ENCODE measurements at places on chromosomes 3 and 15.

- no peak for DNase-seq
Measured at GRCh38 chr15:29670266-29670665, 152.0 kb downstream of the TJP1 start.

- DNase-seq, result no peak
Measured at GRCh38 chr3:116614795-116615362, 94.7 kb upstream of the TUSC7 start.

- DNase-seq, result no peak
Measured at GRCh38 chr3:16520241-16520969, 6.9 kb upstream of the RFTN1 start.

DNA sequence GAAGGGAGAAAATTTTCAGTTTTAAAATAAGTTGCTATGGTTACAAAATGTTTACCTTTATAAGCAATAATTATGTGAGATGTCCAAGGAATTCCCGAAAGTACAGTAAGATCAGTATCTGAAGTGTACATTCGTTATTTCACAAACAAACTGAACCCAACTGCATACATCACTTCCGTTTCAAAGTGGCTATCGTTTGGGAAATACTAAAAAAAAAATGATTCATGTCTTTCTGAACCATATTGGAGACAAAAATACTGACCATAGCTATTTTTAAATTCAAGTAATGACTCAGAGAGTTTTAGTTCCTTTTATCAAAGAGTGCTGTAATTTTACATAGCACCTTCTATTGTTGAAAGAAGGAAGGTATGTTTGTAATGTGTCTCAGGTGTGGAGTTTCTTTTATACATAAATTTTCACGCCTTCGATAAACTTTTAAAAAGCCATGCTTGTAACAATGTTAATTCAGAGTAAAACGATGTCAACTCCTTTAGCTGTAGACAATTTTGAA is 8.0 kb upstream of the ANKRD28 start:
- DNase-seq, result no peak

GRCh38 chr15:29800491-29801366 is 21.5 kb downstream of the TJP1 start:
- no peak for DNase-seq

- no peak for DNase-seq
Measured at GRCh38 chr15:62612771-62613170, 429.8 kb upstream of the TPM1 start.

DNA sequence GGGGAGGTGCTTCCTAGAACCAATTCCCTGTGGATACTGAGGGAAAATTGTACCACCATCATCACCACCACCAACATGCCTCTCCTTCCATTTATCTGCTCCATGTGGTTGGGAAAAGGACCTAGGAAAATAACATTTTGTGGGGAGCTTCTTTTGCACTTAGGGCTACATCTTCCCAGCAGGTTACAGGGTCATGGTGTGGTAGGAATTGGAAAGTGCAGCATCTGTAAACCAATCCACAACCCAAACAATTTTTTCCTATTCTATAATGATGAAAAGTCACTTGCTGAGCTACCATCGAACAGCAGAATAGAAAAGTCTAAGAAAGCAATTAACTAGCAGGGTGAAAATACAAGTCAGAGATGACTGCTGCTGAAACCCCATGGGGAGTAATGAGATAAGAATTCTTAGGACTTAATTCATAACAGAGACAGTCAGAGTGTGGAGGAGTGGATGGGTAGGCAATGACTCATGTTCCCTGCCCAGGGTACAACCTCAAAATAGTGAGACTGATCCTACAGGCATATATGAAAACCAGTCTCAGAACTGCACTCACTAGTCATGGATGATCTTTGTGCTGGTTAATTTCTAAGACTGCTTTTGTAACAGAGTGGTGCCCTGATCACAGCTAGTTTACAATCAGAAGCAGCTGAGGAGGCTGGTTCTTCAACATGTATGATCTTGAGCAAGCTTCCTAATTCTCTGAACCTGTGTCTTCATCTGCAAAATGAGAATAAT is 38.1 kb upstream of the LEKR1 start:
- no peak for DNase-seq

DNA sequence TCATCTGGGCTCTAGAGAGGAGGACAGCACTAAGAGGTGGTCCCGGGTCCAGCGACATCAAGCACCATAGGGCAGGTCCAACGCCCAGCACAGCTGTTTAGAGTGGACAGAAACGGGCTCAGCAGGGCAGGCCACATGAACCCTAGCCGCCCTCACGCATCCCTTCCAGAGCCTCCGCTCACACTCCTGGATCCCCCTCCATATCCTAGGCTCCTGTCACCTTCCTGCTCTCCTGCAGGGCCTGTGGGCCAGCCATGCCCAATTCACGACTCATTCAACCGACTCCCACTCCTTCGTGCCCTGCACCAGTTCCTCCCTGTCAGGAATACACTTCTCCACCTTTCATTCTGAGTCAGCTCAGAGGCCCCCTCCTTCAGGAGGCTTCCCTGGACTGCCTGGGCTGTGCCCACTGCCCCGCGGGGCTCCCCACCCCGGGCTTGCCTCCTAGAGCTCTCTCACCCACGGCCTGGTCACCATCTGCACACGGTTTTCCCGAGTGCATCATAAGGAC is 90.2 kb downstream of the LINGO1 start:
- no peak for DNase-seq

DNA sequence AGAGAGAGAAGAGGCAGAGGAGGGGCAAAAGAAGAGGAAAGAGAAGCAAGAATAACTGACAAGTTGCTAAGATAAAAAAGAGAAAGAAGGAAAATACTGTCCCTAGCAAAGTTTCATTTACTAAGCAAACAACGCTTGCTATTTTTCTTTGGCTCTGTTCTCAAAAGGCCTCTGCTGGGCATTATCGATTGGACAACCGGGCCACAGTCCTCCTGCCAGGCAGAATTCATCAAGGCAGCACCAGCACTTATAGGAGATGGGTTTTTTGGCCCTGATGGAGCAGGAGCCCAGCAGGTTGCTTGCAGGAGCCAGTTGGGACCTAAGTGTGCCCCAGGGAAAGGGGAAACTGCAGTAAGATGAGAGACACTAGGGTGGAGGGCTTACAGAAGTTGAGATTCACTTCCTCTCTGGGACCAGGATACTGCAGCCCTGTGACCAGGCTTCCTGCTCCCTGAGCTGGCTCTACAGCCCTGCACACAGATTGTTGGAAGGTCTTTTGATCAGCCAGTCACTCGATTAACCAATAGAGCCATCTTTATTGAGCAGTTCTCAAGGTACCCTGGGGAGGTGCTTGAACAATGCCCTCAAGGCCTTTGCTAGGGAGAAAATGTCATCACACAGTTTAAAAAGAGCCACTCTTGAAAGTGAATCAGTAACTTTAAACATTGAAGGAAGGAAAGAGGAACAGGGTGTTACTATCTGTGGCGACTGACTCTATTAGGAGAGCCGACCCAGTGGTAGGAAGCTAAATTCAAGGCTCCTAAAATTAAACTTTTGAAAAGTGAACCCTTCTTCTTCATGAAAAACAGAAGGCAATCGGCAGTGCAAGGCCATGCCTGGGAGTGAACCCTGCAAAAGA is 28.8 kb upstream of the GLCE start:
- no peak for DNase-seq

DNA sequence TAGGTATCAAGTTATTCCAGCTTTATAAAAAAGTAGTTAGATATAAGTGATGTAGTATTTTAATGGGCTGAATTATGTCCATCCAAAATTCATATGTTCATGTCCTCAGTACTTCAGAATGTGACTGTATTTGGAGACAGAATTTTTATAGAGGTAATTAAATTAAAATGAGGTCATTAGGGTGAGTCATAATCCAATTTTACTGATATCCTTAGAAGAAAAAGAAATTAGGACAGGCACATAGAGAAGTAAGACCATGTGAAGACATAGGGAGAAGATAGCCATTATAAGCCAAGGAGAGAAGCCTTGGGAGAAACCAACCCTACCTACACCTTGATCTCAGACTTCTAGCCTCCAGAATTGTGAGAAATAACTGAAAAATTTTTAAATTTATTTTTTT is 30.3 kb downstream of the RAP2B start:
- DNase-seq, result no peak

DNA sequence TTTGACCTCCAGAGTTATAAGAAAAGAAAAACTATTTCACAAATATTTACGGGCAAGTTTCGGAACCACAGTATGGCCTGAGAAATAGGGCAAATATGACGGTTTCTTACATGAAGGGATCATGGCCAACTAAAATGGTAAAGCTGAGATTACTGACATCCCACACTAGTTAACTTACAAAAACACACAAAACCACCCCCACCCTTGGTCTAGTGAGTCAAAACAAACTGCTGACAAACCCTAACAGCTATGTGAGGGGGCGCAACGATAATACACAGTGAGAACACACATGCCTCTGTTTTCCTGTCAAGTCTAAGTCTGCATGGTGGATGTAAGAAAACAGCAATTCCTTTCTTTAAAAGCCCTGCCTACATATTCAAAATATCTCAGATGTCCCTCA is 32.3 kb downstream of the CBLB start:
- DNase-seq, result no peak

DNA sequence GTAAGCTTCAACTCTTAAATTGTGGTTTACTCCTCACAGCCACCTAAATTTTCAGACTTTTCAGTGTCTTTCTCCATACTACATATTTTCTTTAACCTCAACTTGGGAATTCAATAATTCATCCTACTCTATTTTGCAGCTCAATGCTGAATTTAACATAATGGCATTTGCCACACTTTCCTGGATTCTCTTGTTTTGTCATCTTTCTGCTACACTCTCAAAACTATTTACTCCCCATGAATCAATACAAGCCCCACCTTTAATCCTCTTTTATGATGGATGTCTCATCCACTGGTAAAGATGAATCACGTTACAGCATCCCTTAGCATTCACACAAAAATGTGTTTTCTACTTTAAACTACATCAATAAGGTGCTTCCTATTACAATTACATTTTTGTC is 19.6 kb upstream of the CHMP2B start:
- no peak for DNase-seq

DNA sequence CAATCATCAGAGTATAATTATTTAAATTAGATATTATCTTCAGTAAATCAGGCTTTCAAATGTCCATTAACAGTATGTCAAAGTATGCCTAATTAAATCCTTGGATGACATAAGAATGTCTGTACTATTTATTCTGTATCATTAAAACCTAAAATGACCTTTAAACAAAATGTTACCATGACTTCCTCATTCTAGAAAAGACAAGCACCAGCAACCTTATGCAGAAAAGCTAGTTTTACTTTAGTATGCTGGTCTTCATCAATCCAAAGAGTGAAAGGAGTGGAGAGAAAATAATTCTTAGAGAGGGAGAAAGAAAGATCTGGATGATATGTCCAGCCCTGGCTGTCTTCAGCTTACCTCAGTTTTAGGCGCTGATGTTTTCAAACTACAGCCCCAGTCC is 140.1 kb upstream of the UBE2E2 start:
- DNase-seq, result no peak

DNA sequence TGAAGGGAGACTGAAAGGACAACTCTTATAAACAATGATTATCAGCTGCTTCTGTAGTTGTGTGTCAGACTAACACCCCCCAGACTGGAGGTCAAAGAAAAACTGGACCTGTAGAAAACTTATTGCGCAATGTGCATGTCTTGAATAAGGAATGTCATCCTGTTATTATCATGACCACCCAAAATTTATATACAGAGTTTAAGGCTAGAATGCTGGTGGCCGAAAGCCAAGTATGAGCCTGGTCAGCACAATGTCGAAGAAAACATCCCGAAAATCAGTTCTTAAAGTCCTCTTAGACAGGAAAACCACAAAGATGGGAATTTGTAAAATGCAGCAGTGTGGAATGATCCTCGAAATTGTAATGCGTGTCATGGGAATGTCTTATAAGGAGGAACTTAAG is 29.3 kb downstream of the RFTN1 start:
- peak; percentile 62 for DNase-seq

DNA sequence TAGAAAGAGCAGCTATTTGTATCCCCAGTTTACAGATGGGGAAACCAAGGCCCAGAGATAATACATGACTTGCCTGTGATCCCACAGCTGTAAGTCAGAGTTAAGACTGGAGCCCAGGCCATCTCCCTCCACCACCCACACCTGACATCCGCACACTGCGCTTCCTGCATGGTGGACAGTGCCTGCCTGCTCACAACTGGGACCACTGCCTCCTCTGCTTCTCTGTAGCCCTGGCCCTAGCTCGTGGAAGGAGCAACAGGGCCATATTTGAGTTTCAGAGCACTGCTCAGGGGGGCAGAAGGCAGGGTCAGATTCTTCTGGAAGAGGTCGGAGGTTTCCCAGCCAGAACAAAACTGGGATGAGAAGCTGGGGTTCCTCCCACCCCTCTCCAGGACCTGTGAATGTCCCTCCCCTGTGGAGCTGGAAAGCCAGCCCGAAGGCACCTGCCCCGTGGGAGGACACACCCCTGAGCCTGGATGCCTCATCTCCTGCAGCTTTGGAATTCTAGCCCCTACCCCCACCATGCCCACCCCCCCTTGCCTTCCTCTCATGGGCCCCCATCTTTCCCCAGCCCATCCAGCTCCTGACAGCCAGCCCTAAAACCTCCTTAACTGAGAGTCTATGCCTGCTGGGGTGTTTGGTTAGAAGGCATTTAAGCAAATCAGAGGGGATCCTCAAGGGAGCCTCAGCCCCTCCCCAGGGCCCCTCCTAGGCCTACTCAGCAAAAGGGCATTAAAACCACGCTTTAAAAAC is 100.1 kb downstream of the TPRA1 start:
- DNase-seq, result no peak

DNA sequence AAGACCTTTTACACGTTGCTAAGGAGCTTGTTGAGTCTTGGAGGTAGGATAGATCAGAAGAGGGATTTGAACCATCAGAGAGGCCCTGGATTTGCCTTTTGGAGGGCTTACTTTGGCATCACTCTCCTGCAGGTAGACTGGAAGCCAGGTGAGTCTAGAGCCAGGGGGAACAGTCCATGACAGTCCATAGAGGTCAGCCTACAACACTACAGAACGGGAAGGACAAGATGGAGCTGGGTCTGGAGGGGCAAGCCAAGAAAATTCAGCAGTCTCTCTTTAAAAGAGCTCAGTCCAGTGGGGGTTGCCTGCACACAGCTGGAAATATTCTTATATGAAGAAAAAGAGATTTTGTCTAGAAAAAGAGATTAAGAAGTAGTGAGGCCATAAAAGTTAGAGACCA is 60.7 kb downstream of the HHLA2 start:
- no peak for DNase-seq

GRCh38 chr3:57168151-57168550 is 3.0 kb upstream of the IL17RD start:
- no peak for DNase-seq

- DNase-seq, result peak; percentile 13
Measured at GRCh38 chr3:107977221-107978130, 113.4 kb downstream of the CD47 start.

GRCh38 chr3:116749388-116749787 is 39.8 kb downstream of the TUSC7 start:
- no peak for DNase-seq

GRCh38 chr3:170132335-170132734 is 49.2 kb downstream of the PHC3 start:
- DNase-seq, result no peak

DNA sequence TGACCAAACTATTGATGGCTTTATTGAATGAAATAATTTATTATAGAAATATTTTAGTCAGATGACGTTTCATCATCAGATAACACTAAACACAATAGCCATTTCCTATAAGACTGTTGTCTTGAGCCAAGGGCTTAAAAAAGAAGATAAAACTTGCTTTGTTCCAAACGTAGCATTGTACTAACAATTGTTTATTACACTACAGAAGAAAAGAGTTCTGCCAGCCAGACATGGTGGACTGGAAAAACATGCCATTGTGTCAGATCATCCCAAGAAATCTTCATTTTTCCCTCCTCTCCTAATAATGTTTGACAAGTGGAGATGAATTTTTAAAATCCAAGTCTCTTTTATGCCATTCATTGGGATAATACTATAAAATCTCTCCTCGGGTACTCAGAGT is 203.3 kb downstream of the CDIN1 start:
- DNase-seq, result no peak

- DNase-seq, result no peak
Measured at GRCh38 chr3:7745711-7746110, 755.9 kb upstream of the LMCD1 start.

All from femur (tissue), 1 donor.